ENCODE measurements at places on chromosomes 7 and 10. TPM values are rescaled to one million over a fixed set of nuclear protein-coding genes. Genes with fewer than 3 reads are reported as not detected.
A peak's percentile ranks its signal among the peaks of the same experiment; 100 is the strongest.

The SPDYE6 gene
- total RNA-seq: not detected

The UTF1 gene
- not detected for total RNA-seq

The SUN1 gene
- total RNA-seq: 189 TPM

The LRRC17 gene
- total RNA-seq: 19.3 TPM

The CPXM2 gene
- 16.7 TPM for total RNA-seq

The CRHR2 gene
- under 0.01 TPM for total RNA-seq

The ACBD7 gene
- total RNA-seq: 1.1 TPM

The SRRM3 gene
- 7.9 TPM for total RNA-seq

The RAB18 gene
- 40.3 TPM for total RNA-seq

The RGR gene
- total RNA-seq: 0.33 TPM

The CHRM2 gene
- not detected for total RNA-seq

The NPSR1 gene
- total RNA-seq: not detected

The GPER1 gene
- 3.2 TPM for total RNA-seq

The GSAP gene
- 25.8 TPM for total RNA-seq

The NRAP gene
- not detected for total RNA-seq

The NKX1-2 gene
- 0.33 TPM for total RNA-seq

- H3K4me3 ChIP-seq: no peak overlapping the region
- H3K27ac ChIP-seq: no peak overlapping the region
- no peak for DNase-seq
These were observed 42.1 kb downstream of the NEURL1 start for GRCh38 chr10:103535595-103535994.

GRCh38 chr7:30893357-30893756, 18.3 kb upstream of the AQP1 start:
- no peak overlapping the region for H3K4me3 ChIP-seq
- H3K27me3 ChIP-seq: no peaks in the 10 kb centered on the region
- no peaks in the 10 kb centered on the region for H3K4me1 ChIP-seq
- no peaks in the 10 kb centered on the region for H3K36me3 ChIP-seq
- DNase-seq: no peak
- H3K27ac ChIP-seq: peak overlapping the region; percentile 60

DNA sequence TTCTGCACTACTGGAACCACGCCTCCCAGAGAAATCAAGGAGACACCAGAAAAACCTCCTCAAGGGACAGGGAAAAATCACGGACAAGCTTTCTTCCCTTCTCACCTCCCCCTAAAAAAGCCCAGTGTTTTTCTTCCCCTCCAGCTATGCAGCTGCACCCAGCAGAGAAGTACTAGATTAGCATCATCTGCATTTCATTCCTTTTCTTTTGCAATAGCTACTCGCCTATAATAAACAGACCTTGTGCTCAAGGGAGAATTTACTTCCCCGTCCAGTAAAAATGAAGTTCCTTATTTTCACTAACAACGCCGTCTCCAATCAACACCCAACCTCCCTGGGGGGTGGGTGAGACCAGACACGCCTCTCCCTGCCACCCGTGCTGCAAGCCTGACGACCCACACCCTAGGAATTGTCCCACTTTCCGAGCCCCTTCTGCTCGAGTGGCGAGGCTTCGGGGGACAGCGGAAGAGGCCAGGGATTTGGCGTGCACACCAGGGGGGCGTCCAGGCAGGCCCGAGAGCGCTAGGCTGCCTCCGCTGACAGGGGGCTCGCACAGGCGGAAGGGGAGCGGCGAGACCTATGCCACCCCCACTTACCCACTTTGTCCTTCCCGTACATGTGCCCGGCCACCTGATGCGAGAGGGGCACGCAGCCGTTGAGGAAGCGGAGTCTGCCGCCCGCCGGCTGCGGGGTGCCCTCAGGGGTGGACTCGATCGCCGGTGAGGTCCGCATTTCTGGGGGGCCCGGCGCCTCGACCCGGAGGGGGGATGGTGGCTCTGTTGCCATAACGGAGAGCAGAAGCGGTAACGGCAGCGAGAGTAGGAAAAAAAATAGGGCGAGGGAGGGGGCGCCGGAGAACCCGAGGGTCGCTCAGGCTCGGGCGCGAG, 625 bp downstream of the IPMK start:
- peak overlapping the region; percentile 88 for H3K4me3 ChIP-seq
- H3K27ac ChIP-seq: peak overlapping the region; percentile 99
- H3K4me1 ChIP-seq: peaks cover 5% of the 10 kb centered on the region
- H3K36me3 ChIP-seq: no peaks in the 10 kb centered on the region

GRCh38 chr10:30029872-30030256, 29.5 kb downstream of the JCAD start:
- no peaks in the 10 kb centered on the region for H3K36me3 ChIP-seq
- no peak overlapping the region for H3K27ac ChIP-seq
- no peaks in the 10 kb centered on the region for H3K27me3 ChIP-seq

DNA sequence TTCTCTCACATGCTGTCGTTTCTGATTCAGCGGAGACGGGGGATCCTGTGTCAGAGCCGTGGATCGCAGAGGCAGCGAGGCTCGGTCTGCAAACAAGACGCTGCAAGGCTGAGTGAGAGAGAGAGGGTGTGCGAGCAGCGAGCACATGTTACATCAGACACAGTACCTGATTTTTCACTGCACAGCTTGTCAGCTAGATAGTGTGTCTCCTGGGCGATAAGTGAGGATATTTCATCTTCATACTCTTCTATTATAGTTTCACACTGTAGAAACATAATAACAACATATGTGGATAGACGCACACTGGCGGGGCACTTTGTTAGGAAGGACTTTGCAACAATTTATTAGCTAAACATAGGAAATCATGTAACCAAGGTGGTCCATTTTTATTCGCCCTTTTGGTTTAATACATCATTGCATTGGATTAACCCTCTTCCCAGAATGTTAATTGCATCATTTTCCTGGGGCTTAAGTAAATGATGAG, 39.5 kb downstream of the CNPY1 start:
- no peak overlapping the region for H3K27ac ChIP-seq
- H3K36me3 ChIP-seq: no peaks in the 10 kb centered on the region
- H3K4me1 ChIP-seq: no peaks in the 10 kb centered on the region

GRCh38 chr7:69757981-69758430, 159.7 kb downstream of the AUTS2 start:
- H3K27ac ChIP-seq: peak overlapping the region; percentile 10
- H3K4me3 ChIP-seq: no peak overlapping the region
- H3K4me1 ChIP-seq: peaks cover 3% of the 10 kb centered on the region

DNA sequence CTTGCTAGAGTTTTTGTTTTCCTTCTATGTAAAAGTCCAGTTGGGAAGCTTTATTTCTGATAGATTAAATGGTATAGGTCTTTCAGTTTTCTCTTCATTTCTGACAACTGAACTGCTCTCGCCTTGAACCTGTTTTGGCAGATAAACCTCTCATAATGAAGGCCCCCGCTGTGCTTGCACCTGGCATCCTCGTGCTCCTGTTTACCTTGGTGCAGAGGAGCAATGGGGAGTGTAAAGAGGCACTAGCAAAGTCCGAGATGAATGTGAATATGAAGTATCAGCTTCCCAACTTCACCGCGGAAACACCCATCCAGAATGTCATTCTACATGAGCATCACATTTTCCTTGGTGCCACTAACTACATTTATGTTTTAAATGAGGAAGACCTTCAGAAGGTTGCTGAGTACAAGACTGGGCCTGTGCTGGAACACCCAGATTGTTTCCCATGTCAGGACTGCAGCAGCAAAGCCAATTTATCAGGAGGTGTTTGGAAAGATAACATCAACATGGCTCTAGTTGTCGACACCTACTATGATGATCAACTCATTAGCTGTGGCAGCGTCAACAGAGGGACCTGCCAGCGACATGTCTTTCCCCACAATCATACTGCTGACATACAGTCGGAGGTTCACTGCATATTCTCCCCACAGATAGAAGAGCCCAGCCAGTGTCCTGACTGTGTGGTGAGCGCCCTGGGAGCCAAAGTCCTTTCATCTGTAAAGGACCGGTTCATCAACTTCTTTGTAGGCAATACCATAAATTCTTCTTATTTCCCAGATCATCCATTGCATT, 27.1 kb downstream of the MET start:
- no peaks in the 10 kb centered on the region for H3K36me3 ChIP-seq
- no peak for DNase-seq
- H3K4me3 ChIP-seq: no peak overlapping the region
- H3K27me3 ChIP-seq: no peaks in the 10 kb centered on the region
- H3K27ac ChIP-seq: no peak overlapping the region

DNA sequence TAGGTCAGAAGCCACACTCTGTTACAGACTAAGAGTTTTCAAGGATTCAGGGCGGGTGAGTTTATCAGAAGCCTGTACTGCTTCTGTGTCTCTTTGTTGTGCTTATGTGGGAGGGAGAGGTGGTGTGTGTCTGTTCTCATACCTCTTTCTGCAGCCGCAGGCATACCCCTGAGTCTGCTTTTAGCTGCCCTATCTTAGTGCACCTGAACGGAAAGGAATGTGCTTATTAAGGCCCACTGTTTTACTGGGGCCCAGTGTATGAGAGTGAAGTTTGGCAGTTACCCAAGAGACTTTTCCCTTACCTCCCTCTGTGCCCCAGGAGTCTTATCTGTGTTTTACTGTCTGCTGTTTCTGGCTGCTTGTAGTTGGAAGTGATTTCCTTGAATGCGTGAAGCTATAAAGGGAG, 104.3 kb downstream of the TYW1 start:
- no peak overlapping the region for H3K4me3 ChIP-seq
- H3K27ac ChIP-seq: no peak overlapping the region
- H3K4me1 ChIP-seq: no peaks in the 10 kb centered on the region
- H3K36me3 ChIP-seq: no peaks in the 10 kb centered on the region
- H3K27me3 ChIP-seq: no peaks in the 10 kb centered on the region

GRCh38 chr7:29080803-29081202, 65.5 kb downstream of the CPVL start:
- no peak overlapping the region for H3K4me3 ChIP-seq
- no peaks in the 10 kb centered on the region for H3K36me3 ChIP-seq
- H3K4me1 ChIP-seq: no peaks in the 10 kb centered on the region
- no peaks in the 10 kb centered on the region for H3K27me3 ChIP-seq
- no peak for DNase-seq

GRCh38 chr10:120949609-120950031, 98.5 kb downstream of the WDR11 start:
- H3K4me1 ChIP-seq: no peaks in the 10 kb centered on the region
- H3K36me3 ChIP-seq: no peaks in the 10 kb centered on the region
- peak overlapping the region; percentile 28 for H3K4me3 ChIP-seq
- no peak overlapping the region for H3K27ac ChIP-seq
- DNase-seq: no peak

DNA sequence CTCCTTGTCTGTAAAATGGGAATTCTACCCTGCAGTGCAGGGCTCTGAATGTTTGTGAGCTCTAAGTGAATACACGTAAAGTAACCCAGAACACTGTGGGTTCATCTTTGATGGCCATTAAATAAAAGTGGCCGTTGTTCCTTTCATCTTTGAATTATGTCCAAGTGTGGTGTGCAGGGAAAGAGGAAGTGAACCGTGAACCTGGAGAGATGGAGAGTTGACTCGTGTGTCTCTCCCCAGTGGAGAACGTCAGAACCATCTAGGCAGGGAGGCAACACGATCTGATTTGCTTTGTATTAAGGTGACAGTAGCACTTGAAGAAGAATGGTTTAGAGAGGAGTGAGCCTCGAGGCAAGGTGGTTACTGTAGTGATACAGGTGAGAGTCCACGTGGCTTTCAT, 93.5 kb upstream of the GJD4 start:
- no peak overlapping the region for H3K4me3 ChIP-seq
- no peaks in the 10 kb centered on the region for H3K36me3 ChIP-seq
- no peaks in the 10 kb centered on the region for H3K27me3 ChIP-seq
- no peak for DNase-seq

- no peak for DNase-seq
- peak overlapping the region; percentile 57 for H3K4me3 ChIP-seq
- H3K36me3 ChIP-seq: no peaks in the 10 kb centered on the region
- peaks cover 14% of the 10 kb centered on the region for H3K27me3 ChIP-seq
- H3K4me1 ChIP-seq: no peaks in the 10 kb centered on the region
These were observed 657 bp upstream of the TMEM178B start for GRCh38 chr7:141073173-141073640.

DNA sequence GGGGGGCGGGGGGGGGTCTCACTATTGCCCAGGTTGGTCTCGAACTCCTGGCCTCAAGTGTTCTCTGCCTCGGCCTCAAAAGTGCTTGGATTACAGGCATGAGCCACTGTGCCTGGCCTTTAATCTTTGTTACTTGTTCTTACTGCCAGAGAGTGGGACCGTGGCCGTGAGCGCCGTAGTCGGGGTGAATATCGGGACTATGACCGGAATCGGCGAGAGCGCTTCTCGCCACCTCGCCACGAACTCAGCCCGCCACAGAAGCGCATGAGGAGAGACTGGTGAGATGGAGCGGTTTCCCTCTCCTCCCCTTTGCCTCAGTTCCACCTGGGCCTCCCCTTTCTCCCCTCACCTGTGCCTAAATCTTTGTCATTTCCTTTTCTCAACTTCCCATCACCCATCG, 6.2 kb downstream of the SRRT start:
- peaks cover 6% of the 10 kb centered on the region for H3K4me1 ChIP-seq
- DNase-seq: no peak
- H3K27me3 ChIP-seq: no peaks in the 10 kb centered on the region
- no peak overlapping the region for H3K4me3 ChIP-seq
- no peak overlapping the region for H3K27ac ChIP-seq

DNA sequence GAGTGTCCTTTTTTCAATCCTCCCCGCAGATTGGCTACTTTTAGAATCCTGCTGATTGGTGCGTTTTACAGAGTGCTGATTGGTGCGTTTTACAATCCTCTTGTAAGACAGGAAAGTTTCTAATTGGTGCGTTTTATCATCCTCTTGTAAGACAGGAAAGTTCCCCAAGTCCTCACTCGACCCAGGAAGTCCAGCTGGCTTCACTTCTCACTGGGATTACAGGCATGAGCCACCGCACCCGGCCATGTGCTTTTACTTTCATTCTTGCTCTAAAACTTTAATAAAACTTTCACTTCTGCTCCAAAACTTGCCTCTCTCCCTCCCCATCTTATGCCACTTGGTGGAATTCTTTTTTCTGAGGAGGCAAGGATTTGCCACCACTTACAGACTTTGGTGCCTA, 17.0 kb upstream of the WAPL start:
- no peak overlapping the region for H3K4me3 ChIP-seq
- DNase-seq: no peak
- H3K36me3 ChIP-seq: no peaks in the 10 kb centered on the region
- H3K4me1 ChIP-seq: no peaks in the 10 kb centered on the region
- no peaks in the 10 kb centered on the region for H3K27me3 ChIP-seq

- H3K27me3 ChIP-seq: no peaks in the 10 kb centered on the region
- H3K4me3 ChIP-seq: no peak overlapping the region
- no peaks in the 10 kb centered on the region for H3K4me1 ChIP-seq
- H3K27ac ChIP-seq: no peak overlapping the region
- no peaks in the 10 kb centered on the region for H3K36me3 ChIP-seq
These were observed 19.5 kb downstream of the ANLN start for GRCh38 chr7:36409180-36409579.

- no peaks in the 10 kb centered on the region for H3K36me3 ChIP-seq
- no peak overlapping the region for H3K27ac ChIP-seq
- DNase-seq: no peak
- H3K27me3 ChIP-seq: no peaks in the 10 kb centered on the region
- no peak overlapping the region for H3K4me3 ChIP-seq
These were observed 16.8 kb downstream of the AOAH start for GRCh38 chr7:36707465-36707864.
